ENCODE measurements at places on chromosomes 1 and 21.

- no peak for DNase-seq
Observed at GRCh38 chr1:203649999-203650836, 23.6 kb downstream of the ATP2B4 start.

DNA sequence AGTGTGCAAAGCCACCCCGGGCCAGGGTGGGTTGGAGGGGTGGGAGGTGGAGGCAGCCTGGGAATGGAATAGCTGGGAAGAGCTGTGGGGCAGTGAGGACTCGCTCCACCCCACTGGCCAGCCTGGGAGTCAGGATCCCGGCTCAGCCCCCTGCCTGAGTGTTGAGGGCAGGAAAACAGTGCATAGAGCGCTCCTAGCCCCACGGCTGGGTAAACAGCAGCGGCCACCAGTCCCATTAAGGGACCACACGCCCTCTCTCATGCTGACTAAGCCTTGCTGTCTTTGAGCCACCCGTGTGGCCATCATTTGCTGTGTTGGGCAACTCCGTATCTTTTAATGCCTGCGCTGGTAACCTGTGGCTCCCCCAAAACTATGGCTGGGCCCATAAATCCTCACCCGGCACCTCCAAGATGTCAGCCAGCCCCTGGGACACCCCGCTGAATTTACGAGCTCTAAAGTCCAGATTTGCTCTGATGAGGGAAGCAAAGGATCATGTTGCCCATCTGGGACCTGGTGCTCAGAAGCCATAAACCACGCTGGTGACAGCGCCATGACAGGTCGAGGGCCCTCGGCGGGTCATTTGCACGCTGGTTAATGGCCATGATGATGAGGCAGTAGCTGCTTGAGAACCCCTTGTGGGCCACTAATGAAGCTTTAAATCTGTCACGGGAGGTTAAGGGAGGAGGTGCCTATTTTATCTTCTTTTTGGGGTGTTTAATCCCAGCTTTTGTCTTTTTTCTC is 34.9 kb downstream of the SYF2 start:
- no peak for DNase-seq

GRCh38 chr1:20389571-20389970 is 96.4 kb downstream of the CAMK2N1 start:
- no peak for DNase-seq

GRCh38 chr1:162782671-162783070 is 7.8 kb upstream of the HSD17B7 start:
- no peak for DNase-seq

DNA sequence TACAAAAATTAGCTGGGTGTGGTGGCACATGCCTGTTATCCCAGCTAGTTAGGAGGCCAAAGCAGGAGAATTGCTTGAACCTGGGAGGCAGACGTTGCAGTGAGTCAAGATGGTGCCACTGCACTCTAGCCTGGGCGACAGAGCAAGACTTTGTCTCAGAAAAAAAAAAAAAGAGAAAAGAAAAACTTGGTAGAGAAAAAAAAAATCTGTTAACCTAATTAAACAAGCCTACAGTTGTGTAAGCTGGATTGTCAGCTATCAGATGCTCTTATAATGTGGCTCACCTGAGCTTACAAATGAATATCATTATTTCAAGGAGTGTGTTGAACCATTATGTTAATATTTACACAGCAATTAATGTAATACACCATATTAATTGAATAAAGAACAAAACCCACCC is 26.4 kb upstream of the EYA3 start:
- no peak for DNase-seq

GRCh38 chr1:212397171-212397570 is 17.5 kb downstream of the PACC1 start:
- no peak for DNase-seq

GRCh38 chr1:23244256-23244761 is 27.0 kb upstream of the HTR1D start:
- no peak for DNase-seq

Measured in iPS DF 19.7 (cell line).